ENCODE measurements at places on chromosomes 16 and 17.

GRCh38 chr17:18224387-18225120, 881 bp upstream of the LLGL1 start:
- no peak for DNase-seq

DNA sequence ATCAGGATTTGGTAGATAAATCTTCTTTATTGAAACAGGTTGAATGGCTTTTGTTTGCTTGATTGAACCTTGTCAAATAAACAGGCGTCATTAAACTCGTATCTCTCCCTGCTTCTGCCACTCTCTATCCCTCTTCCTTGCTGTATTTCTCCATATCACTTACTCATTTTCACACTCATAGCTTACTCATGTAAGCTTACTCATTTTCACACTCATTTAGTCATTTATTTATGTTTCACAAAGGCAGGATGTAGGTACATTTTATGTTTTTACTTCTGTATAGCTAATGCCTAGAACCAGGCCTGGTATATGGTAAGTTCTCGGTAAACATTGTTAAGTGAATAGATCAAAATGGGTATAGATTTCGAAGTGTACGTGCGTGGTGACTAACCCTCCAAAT, 450.0 kb downstream of the PMP22 start:
- DNase-seq: no peak

DNA sequence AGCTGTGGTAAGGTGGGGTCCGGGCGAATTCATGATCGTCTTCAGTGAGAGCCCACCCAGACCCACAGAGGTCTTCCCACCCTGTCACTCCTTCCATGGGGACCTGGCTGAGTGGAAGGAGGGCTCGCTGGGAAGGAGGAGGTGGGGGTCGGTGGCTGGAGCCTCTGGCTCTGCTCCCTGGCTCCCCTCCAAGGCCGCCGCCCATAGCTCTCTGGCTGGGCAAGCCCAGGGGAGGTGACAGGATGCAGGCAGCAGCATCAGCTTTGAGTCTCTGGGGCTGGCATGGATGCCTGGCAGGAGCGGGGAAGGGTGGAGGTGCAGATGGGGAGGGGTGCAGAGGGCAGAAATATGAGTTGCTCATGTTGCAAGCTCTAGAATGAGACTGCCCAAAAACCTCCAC, 147.0 kb downstream of the ENGASE start:
- no peak for DNase-seq

- peak; percentile 28 for DNase-seq
These were observed 31.7 kb downstream of the SGSM2 start for GRCh38 chr17:2369039-2369438.
